ENCODE measurements at places on chromosomes 3 and 15.

- H3K4me3 ChIP-seq, result no peak overlapping the region
- H3K4me1 ChIP-seq, result no peaks in the 10 kb centered on the region
- no peak overlapping the region for H3K27ac ChIP-seq
- no peaks in the 10 kb centered on the region for H3K27me3 ChIP-seq
- H3K36me3 ChIP-seq, result no peaks in the 10 kb centered on the region
Observed at GRCh38 chr3:117282566-117282965, 573.0 kb downstream of the TUSC7 start.

DNA sequence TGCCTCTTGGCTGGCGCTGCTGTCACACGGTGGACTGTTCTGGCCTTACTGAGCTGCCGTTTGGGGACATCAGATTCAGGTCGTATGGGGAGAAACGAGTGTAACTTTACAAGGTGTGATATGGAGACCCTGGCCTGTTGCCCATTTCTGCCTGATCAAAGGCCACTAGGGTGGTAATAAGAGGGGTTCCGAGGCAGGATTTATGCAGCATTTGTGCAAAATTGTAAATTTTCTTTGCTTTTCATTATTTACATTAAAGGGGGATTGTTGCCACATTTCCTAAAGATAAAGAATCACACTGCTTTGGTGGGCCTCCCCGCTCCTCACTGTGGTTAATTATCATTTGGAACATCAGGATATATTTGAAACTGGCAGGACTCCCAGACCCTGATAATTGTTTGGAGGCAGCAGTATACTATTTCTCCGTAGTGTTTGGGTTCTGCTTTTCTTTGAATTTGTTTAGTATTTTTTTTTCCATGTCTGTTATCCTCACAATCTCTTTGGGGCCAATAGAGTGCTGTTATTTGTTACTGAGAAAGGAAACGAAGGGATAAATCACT lies 891 bp downstream of the NXPE3 start:
- peak overlapping the region; percentile 95 for H3K4me3 ChIP-seq
- peaks cover 43% of the 10 kb centered on the region for H3K4me1 ChIP-seq
- DNase-seq, result no peak
- peaks cover 3% of the 10 kb centered on the region for H3K36me3 ChIP-seq

GRCh38 chr15:34794590-34795206 lies 651 bp downstream of the ACTC1 start:
- H3K4me1 ChIP-seq, result peaks cover 32% of the 10 kb centered on the region
- no peaks in the 10 kb centered on the region for H3K27me3 ChIP-seq
- peak overlapping the region; percentile 82 for H3K27ac ChIP-seq
- DNase-seq, result no peak

- no peak overlapping the region for H3K4me3 ChIP-seq
- no peak for DNase-seq
- H3K36me3 ChIP-seq, result peaks cover 76% of the 10 kb centered on the region
- H3K4me1 ChIP-seq, result peaks cover 9% of the 10 kb centered on the region
- no peak overlapping the region for H3K27ac ChIP-seq
- H3K27me3 ChIP-seq, result no peaks in the 10 kb centered on the region
Observed at GRCh38 chr3:195522254-195523023, 20.7 kb downstream of the PPP1R2 start.

DNA sequence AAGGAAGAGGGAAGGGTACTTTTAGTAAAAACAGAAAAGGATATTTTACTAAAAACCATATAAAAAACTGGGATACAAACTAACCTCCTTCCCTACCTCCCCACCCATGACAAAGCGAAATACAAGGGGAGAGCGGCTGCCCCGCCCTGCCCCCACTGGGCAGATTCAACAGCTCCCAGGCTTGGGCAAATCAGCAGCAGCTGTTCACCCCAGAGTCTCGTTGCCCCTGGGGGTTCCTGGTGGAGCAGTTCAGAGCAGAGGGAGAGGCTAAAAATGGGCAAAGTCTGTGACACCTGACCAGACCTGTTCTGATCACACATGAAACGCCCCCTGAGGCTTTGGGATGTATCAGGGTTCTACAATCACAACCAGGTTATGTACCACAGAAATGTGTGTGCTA lies 2.5 kb upstream of the ETFA start:
- no peaks in the 10 kb centered on the region for H3K27me3 ChIP-seq
- no peak overlapping the region for H3K4me3 ChIP-seq

- H3K27ac ChIP-seq, result peak overlapping the region; percentile 91
- no peaks in the 10 kb centered on the region for H3K27me3 ChIP-seq
- DNase-seq, result peak; percentile 49
- H3K4me1 ChIP-seq, result peaks cover 29% of the 10 kb centered on the region
Observed at GRCh38 chr3:15860014-15860934, 62.5 kb upstream of the ANKRD28 start.

- H3K4me3 ChIP-seq, result no peak overlapping the region
- no peaks in the 10 kb centered on the region for H3K36me3 ChIP-seq
- H3K27ac ChIP-seq, result no peak overlapping the region
- DNase-seq, result no peak
- H3K4me1 ChIP-seq, result no peaks in the 10 kb centered on the region
- no peaks in the 10 kb centered on the region for H3K27me3 ChIP-seq
Observed at GRCh38 chr3:154126651-154127050, 5.5 kb downstream of the ARHGEF26 start.

DNA sequence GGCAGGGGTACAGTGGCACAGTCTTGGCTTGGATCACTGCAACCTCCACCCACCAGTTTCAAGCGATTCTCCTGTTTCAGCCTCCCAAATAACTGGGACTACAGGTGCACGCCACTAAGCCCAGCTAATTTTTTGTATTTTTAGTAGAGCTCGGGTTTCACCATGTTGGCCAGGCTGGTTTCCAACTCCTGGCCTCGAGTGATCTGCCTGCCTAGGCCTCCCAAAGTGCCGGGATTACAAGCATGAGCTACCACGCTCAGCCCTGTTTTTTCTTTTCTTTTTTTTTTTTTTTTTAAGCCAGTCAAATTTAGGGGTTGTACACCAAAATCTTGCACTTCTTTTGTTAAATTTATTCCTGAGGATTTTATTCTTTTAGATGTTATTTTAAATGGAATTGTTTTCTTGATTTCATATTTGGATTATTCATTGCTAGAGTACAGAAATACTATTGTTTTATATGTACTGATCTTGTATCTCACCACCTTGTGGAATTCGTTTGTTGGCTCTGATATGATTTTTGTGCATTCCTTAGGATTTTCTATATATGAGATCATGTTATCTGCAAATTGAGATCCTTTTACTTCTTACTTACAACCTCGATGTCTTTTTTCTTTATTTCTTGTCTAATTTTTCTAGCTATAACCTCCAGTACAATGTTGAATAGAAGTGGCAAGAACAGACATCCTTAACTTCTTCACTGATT lies 65.6 kb downstream of the ZNF609 start:
- H3K4me3 ChIP-seq, result no peak overlapping the region
- peaks cover 26% of the 10 kb centered on the region for H3K4me1 ChIP-seq
- H3K27ac ChIP-seq, result no peak overlapping the region
- H3K27me3 ChIP-seq, result no peaks in the 10 kb centered on the region
- H3K36me3 ChIP-seq, result no peaks in the 10 kb centered on the region

DNA sequence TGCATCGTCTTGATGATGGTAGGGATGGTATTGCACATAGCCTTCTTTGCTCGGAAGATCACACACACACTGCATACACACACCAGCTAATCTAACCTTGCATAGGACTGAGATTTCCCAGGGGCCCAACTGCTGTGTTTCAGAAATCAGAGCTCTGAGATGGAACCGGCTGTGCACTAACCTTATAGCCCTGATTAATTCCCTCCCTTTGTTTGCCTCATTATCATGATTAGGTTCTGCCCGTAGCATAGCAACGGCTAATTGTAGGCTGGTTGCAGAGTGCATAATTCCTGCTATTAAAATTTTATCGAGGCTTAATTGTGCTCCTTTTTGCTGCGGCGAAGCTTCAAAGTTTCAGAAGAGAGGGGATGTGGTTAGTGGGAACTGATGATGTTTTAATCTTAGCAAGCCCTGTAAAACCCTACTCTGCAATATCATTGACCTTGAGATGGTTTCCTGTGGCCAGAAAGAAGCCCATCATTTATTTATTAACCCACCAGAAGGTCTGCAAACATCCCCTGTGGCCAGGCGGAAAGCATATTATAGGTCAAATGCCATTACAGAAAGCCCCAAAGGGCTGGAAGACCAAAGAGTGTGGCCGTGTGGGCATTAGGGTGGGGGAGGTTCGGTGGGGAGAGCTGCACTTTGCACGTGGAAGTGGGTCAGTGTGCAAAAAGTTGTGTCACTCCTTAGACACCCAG lies 56.2 kb upstream of the GLCE start:
- H3K36me3 ChIP-seq, result no peaks in the 10 kb centered on the region
- no peaks in the 10 kb centered on the region for H3K4me1 ChIP-seq
- no peak overlapping the region for H3K4me3 ChIP-seq
- DNase-seq, result no peak
- no peak overlapping the region for H3K27ac ChIP-seq
